GM12878 (cell line): ENCODE measurements at places on chromosomes 3 and 15.

GRCh38 chr3:118536764-118537163 is 497.9 kb downstream of the IGSF11 start:
- DNase-seq = no peak

DNA sequence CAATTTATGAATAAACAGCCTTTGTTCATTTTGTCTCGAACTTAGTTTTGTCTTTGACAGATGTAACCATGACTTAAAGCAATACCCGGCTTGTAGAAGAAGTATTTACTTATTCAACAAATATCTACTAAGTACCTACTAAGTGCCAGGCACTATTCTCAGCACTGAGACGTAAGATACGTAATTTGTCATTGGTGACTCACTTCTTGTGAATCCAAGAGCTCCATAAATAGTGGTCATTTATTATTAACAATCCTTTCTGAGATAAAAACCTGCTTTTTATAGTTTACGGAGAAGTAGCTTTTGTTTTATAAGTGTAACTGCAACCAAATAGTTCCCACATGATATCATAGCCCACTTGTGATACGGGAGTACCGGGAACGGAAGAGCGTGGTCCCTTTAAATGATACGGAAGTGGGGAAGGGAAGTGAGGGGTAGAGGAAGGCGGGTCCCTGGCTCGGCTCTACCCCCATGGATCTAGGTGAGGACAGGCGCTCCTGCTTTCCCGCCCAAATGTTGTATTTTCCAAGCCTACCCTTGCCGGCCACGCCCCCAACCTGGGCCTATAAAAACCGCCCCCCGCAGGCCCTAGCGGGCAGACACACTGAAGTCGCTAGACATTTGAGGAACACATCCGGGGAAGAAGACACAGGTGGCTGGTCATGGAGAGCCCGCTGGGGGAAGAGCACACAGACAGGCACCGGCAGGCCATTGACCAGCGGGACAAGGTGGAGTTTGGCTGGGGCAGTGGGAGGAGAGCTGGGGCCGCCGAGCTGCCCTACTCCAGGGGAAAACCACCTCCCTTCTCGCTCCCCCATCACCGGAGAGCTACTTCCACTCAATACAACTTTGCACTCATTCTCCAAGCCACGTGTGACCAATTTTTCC is at the start of gene SAMMSON:
Gene SAMMSON, plus strand, starts transcription at position 594 of the 888 bp plus-strand sequence.
- DNase-seq = no peak

- no peak for DNase-seq
Measured at GRCh38 chr3:16871915-16872842, 12.6 kb upstream of the PLCL2 start.

GRCh38 chr15:32933236-32933635 is 215.4 kb downstream of the GREM1 start:
- no peak for DNase-seq

GRCh38 chr15:58352026-58352929 is 79.5 kb upstream of the LIPC start:
- DNase-seq = no peak

DNA sequence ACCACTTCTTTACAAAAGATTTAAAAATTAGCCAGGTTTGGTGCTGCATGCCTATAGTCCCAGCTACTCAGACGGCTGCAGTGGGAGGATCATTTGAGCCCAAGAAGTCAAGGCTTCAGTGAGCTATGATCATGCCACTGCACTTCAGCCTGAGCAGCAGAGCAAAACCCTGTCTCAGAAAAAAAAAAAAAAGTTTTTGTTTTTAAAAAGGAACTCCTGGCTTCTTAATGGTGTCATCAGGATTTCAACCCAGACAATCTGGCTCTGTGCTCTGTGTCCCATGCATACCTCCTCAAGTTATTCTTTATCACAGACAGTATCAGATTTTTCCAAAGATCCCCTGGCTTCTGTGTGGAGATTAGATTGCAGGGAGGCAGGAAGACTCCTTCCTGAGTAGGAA is 64.2 kb upstream of the IL12A start:
- DNase-seq = no peak

GRCh38 chr15:64883997-64884511 is 27.6 kb upstream of the ANKDD1A start:
- peak; percentile 79 for DNase-seq

- DNase-seq = no peak
Measured at GRCh38 chr3:106007512-106007911, 138.7 kb upstream of the CBLB start.

- no peak for DNase-seq
Measured at GRCh38 chr3:148924562-148924961, 59.5 kb downstream of the CPA3 start.

GRCh38 chr15:32824777-32825176 is 107.0 kb downstream of the GREM1 start:
- no peak for DNase-seq

DNA sequence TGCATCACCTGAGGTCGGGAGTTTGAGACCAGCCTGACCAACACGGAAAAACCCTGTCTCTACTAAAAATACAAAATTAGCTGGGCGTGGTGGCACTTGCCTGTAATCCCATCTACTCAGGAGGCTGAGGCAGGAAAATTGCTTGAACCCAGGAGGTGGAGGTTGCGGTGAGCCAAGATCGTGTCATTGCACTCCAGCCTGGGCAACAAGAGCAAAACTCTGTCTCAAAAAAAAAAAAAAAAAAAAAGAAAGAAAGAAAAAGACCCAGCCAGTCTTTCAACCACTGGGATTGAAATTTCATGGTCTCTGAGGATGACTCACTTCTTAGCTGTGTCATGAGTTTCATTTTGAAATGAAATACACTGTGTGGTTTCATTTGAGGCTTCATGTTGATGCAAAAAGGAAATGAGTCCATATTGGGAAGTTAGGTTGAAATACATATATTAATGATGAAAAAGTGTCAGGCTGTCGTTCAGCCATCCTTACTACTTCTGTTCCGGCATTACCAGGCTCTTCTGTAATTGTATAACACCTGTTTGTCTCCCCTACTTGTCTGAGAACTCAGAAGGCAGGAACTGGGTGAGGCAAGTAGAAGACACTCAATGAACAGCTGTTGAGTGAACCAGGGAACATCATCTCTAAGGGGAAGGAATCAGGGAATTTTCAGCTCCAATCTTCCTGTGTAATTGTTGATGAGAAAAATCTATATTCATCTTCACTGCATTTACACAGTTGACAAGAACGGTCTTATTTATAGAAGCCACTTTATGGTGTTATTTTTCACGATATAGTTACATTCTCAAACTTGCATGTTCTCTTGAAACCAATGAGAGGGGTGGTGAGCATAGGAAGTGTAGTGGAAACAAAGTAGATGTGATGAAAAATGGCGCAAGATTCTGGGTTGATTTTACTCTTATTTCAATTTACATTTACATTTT is 87.4 kb downstream of the NFKBIZ start:
- DNase-seq = peak; percentile 95

DNA sequence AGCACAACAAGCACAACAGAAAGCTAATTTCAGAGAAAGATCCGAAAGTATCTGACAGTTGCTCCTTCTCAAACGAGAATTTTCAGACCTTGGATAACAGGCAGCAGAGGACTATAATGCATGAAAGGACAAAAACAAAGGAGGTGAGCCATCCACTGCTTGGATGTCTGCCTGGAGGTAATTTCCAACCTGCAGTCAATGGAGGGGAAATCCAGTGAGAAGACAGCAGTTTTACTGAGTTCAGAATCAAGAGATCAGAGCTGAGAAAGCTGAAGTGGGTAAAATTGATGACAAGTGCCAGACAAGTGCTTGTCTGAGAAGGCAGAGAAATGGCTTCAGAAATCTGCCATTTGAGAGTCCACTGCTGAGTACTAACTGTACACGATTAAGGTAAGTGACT is 22.1 kb downstream of the UBE3A start:
- DNase-seq = peak; percentile 71

DNA sequence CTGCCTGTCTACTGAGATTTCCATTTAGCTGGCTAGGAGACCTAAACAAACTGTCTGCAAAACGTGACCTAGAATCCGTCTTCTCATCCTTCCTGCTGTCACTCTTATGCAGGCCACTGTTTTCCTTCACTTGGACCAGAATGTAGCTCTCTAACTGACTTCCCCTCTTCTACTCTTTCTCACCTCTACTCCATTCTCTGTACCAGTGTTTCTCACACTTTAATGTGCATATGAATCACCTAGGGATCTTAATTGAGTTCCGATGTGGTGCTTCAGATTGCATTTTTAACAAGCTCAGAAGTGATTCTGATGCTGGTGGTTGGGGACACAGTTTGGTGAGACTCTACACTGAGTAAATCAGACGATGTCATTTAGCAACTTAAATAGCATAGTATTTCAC is 1.6 kb upstream of the GBE1 start:
- no peak for DNase-seq

- no peak for DNase-seq
Measured at GRCh38 chr15:29018120-29018805, 132.5 kb downstream of the APBA2 start.

DNA sequence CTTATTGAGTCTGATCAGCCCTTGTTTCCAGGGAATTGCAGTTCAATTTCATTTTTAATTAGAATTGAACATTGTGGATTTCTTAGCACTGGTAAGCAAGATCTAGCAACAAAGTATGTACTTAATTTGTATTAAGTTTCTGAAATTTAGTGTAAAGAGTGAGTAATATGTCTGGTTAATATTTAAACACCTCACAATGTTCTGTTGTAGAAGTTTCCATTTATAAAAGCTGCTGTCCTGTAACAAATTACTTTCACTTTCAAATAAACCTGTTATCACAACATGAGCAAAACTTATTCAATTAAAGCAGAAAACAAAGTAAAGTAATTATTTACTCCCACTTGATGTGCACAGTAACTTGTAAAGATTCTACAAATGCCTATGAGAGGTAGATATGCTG is 448.5 kb downstream of the NAALADL2 start:
- no peak for DNase-seq

GRCh38 chr3:34284959-34285826 is 486.8 kb downstream of the PDCD6IP start:
- no peak for DNase-seq

- no peak for DNase-seq
Measured at GRCh38 chr3:186176373-186176990, 67.6 kb upstream of the ETV5 start.

- no peak for DNase-seq
Measured at GRCh38 chr3:160648701-160649100, 28.3 kb upstream of the ARL14 start.

DNA sequence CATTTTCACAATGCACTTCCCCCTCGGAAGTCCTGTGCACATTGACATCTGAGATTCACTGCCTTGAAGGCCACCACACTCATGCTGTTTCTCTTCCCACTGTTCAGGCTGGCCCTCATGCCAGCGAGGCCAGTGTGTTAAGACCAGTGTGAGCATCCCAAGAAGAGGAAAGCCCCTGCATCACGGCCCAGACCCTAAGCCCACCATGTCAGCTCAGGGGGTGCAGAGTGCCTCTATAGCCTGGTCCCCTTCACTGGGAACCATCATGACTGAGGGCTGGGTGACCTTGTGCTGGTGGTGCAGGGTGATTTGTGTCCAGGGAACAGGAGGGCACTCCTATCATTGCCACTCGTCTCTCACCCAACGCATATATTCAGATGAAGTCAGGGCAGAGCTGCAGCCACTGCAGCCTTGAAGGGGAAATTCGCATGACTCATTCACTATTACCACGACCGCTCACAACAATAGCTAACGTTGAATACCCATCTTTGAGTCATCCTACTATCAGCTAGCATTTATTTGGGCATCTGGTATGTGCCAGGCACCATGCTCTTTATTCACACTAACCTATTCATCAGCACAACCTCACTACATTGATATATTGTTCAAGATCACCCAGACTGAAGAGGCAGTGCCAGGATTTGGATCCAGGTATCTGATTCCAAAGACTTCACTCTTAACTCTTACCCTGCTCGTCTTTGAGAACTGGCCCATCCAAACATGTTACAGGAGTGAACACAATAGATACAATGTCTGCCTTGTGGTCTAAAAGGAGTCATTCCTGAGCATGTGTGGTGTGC is 58.8 kb upstream of the SLC6A11 start:
- no peak for DNase-seq

GRCh38 chr3:148233403-148233802 is 464.3 kb upstream of the AGTR1 start:
- no peak for DNase-seq

DNA sequence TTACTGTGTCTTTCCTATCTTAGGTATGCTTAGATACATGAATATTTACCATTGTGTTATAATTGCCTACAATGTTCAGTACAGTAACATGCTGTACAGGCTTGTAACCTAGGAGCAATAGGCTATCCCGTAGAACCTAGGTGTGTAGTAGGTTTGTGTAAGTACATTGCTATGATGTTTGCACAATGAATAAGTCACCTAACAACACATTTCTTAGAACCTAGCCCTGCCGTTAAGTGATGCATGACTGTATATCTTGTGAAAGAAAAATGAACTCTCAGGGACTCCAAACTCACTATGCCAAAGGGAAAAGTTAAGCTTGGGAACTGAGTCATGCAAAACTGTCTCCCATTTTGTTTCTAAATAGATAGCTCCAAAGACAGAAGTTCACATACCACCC is 91.5 kb upstream of the ACP3 start:
- DNase-seq = no peak

GRCh38 chr3:56200251-56200650 is 268.0 kb downstream of the ERC2 start:
- DNase-seq = no peak

- DNase-seq = no peak
Measured at GRCh38 chr3:69197922-69198530, 75.6 kb upstream of the LMOD3 start.

- DNase-seq = no peak
Measured at GRCh38 chr15:27408428-27408827, 437.4 kb downstream of the GABRG3 start.

DNA sequence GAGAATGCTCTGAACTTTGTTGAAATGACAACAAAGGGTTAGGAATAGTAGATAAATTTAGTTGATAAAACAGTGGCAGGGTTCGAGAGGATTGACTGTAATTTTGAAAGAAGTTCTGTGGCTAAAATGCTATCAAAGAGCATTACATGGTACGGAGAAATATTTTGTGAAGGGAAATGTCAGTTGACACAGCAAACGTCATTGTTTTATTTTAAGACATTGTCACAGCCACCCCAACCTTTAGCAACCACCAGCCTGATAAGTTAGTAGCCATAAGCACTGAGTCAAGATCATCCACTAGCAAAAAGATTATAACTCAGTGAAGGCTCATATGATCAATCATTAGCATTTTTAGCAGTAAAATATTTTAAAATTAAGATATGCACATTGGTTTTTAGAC is 8.7 kb upstream of the ST3GAL6 start:
- DNase-seq = no peak

DNA sequence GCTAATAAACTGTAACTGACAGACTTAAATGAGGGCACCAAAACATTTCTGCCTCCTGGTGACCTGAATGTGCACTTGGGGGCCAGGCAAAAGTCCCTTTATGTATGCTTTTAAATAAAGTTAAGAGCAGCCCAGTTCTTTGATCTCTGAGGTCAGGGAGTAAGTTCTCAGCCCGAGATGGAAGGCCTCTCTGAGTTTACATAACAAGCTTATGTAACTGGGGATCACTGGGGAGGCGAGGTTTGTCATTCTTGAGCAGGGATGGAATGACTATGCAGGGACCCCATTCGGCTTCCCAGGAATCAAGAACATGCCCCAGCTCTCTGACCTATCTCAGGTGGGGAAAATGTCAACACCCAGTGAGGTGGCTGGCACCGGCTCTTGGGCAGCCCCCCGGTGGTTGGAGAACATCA is 198.7 kb upstream of the BHLHE40 start:
- no peak for DNase-seq

GRCh38 chr15:62553911-62554563 is 389.0 kb upstream of the C2CD4B start:
- DNase-seq = no peak

GRCh38 chr3:126130981-126131745 is 47.2 kb upstream of the SLC41A3 start:
- DNase-seq = no peak
